ENCODE measurements at places on chromosomes 12 and 14.

GRCh38 chr12:89319122-89319521 is 33.2 kb downstream of the DUSP6 start:
- no peak for DNase-seq

GRCh38 chr12:668090-668481 is 4.8 kb upstream of the NINJ2 start:
- no peak for DNase-seq

- DNase-seq: peak; percentile 41
Observed at GRCh38 chr14:51430633-51431032, 190.6 kb downstream of the TMX1 start.

- no peak for DNase-seq
Observed at GRCh38 chr14:92584220-92584619, 70.6 kb downstream of the RIN3 start.

- peak; percentile 37 for DNase-seq
Observed at GRCh38 chr12:103387385-103387784, 108.4 kb downstream of the C12orf42 start.

DNA sequence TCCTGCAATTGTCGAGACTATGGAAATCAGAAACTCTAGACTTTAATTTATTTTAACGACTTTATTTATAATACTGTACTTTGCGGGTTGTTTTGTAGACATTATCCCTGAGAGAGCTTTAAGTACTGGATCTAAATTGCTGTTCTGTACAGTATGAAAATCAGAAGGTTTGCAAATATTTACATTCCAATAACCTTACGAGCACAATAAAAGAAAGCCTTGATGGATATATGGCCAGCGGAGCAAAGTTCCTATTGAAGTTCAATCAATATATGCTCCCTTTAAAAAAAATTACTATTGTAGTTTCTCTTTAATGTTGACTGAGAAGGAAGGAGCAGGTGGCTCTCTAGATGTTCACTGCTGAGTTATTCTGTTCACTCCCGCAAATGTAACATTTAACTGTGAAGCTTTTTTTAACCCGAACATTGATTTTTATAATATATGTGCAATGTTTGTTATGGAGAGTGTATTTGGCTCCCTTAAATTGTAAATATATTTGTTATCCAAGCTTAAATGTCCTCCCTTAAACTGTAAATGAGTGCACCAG is 235.3 kb downstream of the PLCZ1 start:
- peak; percentile 48 for DNase-seq

DNA sequence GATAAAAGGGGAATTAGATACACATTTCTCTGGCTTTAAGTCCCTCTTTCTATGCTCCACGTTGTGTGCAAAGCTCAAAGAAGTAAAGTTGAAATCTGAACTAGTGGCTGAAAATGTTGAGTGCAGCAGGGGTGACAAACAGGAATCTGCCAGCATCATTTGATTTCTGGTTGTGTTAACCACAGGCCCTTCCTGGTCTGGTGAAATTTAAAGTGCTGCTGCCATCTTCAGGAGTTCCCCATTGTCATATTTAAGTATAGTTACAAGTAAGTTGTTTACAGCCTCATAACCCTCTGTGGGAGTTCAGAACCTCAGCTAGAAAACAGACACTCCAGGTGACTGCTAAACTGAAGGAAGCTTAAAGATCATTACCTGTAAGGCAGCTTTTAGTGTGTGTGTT is 90.9 kb upstream of the CCDC196 start:
- no peak for DNase-seq

DNA sequence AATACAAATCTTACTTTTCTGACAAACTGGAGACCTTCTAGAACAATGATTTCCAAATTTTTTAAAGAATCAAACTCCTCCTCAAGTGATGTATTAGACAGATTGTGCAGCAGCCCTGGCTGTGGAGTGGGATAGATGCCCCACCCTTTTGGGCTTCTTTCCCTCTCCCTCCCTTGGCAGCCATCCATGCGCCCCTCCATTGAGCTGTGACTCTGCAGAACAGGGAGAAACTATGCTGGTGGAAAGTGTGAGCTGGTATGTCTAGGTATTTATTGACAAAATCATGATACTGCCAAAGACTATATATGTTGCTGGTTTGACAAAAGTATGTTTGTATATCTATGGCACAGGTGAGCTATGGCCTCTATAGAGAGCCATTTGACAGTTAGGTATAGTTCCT is 138.5 kb downstream of the KTN1 start:
- no peak for DNase-seq

GRCh38 chr12:39441189-39441962 is 1.5 kb downstream of the KIF21A start:
- peak; percentile 65 for DNase-seq

- DNase-seq: no peak
Observed at GRCh38 chr14:104816616-104816884, 15.6 kb downstream of the ZBTB42 start.

DNA sequence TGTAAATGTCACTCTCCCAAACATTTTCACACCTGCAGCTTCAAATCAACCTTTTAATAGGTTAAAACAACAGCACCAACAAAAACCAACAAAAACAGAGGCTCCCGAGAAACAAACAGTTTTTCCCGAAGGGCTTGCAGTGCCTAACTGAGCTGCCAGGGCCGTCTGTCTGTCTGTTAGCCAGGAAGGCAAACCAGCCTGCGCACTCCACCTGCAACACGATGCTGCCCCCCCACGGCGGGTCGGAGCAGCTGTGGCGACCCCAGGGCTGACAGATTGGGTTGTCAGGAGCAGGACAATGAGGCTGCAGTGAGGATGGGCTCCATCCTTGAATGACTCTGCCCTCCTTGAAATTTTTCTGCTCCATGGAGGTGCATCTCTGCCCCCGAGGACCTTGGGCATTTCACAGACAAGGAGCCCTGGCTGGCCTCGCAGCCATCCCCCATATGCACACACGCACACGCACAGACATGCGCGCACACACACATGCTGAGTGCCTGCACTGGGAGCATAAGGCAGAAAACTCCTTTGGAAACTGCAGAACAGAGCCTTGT is 2.6 kb downstream of the RTL1 start:
- DNase-seq: peak; percentile 82

DNA sequence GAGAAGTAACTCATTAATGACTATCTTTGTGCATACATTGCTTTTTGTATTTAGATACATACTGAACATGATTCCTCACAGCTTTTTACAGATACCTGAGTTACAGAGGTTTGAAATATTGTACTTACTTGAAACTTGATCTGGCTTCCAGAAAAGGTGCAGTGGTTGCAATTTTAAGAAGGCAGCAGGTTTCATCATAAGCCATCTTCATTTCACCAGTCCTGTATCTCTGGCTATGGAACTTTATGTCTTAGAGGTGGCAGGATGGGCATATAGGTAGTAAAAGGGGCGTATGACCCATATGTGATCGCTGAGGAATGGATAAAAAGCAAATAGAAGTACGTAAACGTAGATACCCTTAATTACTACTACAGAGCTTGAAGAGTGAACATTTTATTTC is 13.7 kb downstream of the ZBTB1 start:
- no peak for DNase-seq

DNA sequence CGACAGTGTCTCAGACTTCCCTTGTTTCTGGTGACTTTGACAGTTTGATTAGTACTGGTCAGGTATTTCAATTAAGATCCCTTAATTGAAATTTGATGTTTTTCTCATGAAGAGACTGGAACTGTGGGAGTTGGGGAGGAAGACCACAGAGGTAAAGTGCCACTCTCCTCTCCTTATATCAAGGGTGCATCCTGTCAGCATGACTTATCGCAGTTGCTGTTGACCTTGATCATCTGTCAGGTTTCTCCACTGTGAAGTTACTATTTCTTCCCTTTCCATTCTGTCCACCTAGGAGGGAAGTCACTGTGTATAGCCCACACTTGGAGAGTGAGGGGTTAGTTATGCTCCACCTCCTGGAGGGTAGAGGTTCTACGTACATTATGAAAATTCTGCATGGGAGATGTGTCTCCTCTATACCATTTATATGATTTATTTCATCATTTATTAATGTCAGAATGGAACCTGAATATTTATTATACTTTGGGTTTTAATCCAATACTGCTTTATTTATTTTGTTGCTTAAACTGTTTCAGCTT is 40.3 kb upstream of the SMOC1 start:
- no peak for DNase-seq

- DNase-seq: peak; percentile 81
Observed at GRCh38 chr14:60648934-60649874, at the start of gene SIX1. Gene SIX1 (minus strand): TSS chr14:60649477. CDS start chr14:60649189, 288 bp downstream.

GRCh38 chr14:61503167-61503801 is 181.9 kb downstream of the PRKCH start:
- DNase-seq: no peak

DNA sequence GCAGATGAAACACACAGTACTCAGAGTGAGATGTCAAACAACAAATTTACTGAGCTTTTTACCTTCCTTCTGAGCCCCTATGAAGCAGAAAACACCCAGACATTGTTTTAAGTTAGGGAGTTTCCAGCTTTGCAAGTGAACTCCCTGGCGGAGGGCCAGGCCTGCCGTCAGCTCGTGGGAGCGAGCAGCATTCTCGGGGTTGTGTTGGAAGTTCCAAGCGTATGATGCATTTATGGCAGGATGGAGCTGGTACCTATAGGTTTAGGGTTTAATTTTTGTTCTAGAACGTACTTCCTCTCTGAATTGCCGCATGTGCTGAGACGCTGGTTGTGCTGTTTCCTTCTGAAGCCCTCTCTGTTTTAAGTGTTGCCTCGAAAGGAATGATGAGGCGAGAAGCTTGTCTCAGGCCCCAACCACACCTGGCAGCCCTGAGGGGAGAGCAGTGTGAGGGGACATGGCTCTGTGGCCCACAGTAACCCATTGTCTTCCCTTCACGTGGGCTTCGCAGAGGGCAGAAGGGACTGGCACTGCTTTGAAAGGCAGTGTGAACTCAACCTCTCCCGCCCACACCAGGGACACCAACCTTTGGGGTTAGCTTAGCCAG is 76.6 kb downstream of the SSPN start:
- no peak for DNase-seq

GRCh38 chr12:108447168-108447832 is 67.8 kb upstream of the FICD start:
- no peak for DNase-seq

- no peak for DNase-seq
Observed at GRCh38 chr12:42262271-42262670, 24.2 kb upstream of the YAF2 start.

DNA sequence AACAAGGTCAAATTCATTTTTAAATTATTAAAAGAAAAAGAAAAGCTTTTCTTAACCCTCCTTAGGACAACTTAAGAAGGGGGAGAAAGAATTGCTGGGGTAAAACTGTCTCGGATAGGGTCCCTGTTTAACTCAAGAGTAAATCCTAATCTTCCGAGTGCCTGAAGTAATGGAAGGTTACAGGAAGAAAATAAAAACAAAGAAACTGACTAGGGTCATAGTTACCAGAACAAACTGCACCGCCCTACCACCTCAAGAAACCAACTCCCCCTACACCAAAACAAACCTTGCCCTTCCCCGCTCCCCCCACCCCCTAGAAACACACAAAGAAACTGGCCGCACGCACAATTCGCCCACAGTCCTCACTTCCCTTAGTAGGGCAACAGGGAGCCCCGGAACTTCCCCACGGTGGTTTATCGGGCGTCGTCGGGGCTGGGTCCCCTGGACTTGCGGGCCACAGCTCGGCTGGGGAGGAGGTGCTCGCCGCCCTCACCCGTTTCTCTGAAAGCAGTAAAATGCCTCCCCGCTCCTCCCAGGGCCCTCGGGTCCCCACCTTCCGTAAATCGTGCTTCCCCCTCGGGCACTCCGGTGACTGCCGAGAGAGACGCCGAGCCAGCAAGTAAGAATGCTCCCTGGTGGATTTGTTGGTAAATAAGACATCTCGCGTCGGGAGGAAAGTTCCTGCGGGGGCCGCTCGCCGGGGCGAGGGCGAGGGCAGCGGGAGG is 2.4 kb downstream of the SINHCAF start:
- DNase-seq: peak; percentile 88

DNA sequence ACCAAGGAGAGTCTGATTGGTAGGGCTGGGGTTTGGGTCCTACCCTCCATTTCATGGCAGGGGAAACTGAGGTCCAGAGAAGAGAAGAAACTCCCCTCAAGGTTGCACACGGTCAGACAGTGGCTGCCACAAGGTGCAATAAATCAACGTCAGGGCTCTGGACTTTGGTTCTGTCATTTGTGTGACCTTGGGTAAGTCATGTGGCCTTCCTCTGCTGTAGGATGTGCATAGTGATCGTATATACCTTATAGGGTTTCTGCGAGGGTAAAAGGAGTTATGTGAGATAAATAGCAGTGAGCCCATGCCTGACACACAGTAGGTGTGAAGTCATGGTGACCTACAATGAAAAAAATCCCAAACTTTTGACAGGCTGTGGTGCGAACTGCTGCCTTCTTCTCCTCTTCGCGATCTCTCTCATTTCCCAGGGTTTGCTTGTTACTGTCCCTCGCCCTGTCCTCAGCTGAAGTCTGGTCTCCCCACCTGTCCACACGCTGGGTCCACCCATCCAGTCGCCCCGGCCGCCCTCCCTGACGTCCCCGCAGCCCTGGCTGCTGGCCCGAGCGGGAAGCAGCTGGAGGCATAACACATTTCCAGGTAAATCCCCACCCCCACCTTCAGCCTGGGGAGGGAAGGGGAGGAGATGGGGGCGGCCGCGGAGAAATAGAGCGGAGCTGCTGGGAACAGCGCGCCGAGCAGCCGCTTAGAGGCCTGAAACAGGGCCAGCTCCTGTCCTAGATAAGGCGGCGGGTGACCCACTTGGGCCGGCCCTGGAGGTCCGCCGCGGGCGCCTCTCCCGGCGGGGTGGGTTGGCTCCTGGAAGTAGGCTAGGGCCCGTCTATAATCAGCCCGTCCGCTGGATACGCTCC is 1.8 kb upstream of the FAM222A start:
- DNase-seq: no peak

GRCh38 chr14:24434036-24434435 is 4.3 kb downstream of the KHNYN start:
- no peak for DNase-seq

Data from NCI-H1417 (cell line).